Caco-2 (cell line): ENCODE measurements at places on chromosomes 6 and 20.

DNA sequence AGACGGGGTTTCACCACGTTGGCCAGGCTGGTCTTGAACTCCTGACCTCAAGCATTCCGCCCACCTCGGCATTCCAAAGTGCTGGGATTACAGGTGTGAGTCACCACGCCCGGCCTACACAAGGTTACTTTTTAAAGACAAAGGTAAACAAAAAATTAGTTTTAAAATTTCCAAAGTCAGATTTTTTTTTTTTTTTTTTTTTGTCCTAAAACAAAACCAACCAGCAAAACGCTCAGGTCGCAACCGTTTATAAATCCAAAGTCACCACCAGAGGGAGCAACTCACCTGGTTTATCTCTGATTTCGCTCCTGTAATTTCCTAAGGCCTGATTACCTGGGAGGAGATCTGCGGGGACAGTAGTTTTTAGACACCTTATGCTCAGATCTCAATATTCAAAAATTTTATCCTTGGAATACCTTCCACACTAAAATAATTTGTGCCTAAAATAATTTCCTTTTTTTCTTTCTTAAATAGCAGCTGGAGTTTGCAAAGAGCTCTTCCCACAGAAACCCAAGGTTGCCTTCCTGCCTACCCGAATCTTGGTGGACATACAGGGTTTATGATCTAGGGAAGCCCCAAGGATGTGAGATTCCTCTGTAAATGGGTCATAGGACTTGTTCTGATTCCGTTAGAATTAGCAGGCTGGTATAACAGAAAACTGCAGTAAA is 19.8 kb upstream of the TREM1 start:
- peak; percentile 71 for DNase-seq

GRCh38 chr6:107105511-107106116 is 9.7 kb downstream of the BEND3 start:
- no peak for DNase-seq

DNA sequence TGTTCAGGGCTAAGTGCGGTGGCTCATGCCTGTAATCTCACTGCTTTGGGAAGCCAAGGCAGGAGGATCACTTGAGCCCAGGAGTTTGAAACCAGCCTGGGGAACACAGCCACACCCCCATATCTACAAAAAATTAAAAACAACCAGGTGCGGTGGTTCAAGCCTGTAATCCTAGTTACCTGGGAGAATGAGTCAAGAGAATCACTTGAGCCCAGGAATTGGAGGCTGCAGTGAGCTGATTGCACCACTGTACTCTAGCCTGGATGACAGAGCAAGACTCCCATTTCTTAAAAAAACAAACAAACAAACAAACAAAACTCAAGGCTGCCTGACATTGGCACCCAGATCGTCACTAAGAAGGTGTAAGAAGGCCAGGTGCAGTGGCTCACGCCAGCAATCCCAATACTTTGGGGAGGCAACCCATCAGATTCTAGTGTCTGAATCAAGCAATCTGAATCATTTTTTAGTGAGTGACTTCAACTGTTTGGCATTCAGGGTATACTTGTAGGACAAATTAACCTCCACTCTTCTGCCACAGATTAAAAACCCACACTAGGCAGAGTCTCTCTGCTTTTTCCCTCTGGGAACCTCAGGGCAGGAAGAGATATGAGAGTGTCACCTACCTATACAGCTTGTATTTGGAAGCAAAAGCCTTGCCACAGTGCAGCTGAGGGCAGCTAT is 6.1 kb downstream of the PLAGL2 start:
- DNase-seq, result no peak

- no peak for DNase-seq
Measured at GRCh38 chr20:57384486-57384885, 6.7 kb upstream of the RBM38 start.

- peak; percentile 8 for DNase-seq
Measured at GRCh38 chr6:117306227-117306790, 41.0 kb downstream of the VGLL2 start.

- DNase-seq, result no peak
Measured at GRCh38 chr6:90637320-90637719, 50.4 kb upstream of the MAP3K7 start.

GRCh38 chr6:138455746-138456400 is 43.4 kb downstream of the NHSL1 start:
- no peak for DNase-seq

DNA sequence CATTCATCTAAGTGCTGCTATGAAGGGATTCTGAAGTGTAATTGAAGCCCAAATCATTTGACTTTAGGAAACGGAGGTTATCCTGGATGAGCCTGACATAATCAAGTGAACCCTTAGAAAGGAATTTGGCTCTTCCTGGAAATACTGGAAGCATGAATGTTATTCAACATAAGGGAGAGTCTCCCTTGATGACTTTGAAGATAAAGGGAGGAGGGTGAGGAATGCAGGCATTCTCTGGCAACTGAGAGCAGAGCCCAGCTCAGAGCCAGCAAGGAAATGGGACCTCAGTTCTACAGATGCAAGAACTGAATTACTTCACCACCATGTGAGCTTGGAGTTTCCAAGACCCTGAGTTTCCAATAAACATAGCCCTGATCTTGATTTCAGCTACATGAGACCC is 168.2 kb downstream of the DLL1 start:
- no peak for DNase-seq

DNA sequence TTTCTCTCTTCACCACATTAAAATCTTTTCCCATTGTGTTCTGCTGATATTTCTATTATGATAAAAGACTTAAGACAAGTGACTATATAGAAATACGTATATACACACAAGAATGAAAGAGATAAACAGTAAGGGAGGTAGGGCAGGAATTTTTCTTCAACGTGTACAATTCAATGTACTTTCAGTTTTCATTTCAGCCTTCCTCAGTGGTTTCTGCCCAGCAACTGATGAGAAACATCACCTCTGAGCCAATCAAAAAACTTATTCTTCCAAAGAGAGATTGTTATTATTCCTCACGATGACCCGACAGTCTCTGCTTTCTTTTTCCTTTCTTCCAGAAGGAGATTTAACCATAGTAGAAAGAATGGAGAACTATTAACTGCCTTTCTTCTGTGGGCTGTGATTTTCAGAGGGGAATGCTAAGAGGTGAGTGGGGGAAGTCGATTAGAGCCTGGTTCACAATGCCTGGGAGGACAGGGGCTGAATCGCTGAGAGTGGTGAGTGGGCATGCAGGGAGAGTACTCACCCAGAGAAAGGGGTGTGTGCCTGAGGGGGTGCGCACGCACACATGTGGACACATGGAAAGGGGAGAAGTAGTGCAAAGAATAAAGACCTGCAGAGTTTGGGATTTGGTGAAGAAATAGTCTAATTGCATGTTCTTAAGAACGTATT is at the start of gene BTN3A1:
Gene BTN3A1 (plus strand): TSS at position 289 of the 672 bp plus-strand sequence. CDS start 3,289 bp downstream, outside the sequence.
- peak; percentile 59 for DNase-seq

DNA sequence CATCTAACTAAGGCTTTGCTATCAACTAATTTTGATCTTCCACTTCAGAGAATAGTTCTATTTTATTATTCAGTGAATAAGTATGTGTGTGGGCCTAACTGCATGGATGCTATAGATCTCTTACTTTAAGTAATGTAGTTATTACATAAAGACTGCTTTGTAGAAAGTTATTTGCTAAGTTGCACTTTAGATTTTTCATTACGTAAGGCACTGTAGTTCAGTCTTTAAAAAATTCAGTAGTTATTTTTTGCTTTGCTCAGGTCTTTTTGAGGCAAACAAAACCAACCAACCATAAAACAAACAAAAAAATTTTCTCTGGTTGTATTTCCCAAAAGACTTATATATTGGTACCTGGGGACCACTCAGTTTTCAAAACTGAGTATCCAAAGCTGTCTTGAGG is 53.0 kb downstream of the KCNQ5 start:
- no peak for DNase-seq

DNA sequence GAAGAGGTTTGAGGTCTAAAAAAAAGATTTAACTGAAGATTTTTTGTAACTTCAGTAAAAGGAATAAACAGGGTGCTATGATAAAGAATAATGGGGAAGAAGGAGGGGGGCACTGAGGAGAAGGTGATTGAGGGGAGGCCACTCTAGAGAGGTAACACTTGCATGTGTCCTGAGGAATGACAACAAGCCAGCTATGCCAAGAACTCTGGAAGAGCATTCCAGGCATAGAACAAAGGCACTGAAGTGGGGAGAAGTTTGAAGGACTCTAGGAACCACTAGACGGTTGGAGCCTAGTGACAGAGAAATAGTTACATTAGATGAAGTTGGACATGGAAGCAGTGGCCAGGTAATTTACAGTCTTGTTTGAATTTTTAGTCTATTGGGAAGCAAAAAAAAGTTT is 10.8 kb upstream of the SF3B5 start:
- no peak for DNase-seq

- no peak for DNase-seq
Measured at GRCh38 chr6:33160728-33161344, 31.4 kb downstream of the COL11A2 start.

DNA sequence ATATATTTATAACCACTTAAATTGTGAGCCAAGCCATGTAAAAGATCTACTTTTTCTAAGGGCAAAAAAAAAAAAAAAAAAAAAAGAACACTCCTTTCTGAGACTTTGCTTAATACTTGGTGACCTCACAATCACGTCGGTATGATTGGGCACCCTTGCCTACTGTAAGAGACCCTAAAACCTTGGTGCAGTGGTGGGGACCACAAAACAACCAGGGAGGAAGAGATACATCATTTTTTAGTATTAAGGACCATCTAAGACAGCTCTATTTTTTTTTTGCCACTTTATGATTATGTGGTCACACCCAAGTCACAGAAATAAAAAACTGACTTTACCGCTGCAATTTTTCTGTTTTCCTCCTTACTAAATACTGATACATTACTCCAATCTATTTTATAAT is 22.9 kb downstream of the PRDM1 start:
- no peak for DNase-seq

GRCh38 chr6:37005827-37006567 is 542 bp downstream of the FGD2 start:
- no peak for DNase-seq

- DNase-seq, result no peak
Measured at GRCh38 chr20:19354950-19355349, 142.5 kb downstream of the SLC24A3 start.

- DNase-seq, result no peak
Measured at GRCh38 chr6:82205930-82206392, 41.6 kb downstream of the IBTK start.

DNA sequence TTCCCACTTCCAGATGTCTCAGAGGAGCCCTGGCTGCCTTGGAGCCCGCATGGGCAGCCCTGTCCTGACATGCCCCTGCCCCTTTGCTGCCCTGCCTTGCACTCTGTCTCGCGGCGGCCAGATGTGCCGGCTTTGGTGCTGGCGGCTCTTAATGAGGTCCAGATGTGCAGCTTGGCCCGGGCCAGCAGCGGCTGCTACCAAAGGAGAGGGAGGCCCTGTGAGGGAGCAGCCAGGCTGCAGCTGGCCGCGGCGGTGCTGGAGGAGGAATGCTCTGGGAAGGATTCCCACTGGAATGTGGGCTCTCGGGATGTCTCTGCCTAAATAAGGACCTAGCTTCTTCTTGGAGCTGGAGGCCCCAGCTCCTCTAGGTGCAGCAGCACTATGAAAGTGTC is 72.4 kb downstream of the FGD2 start:
- DNase-seq, result no peak

- DNase-seq, result no peak
Measured at GRCh38 chr6:148414836-148415235, 72.2 kb downstream of the SASH1 start.

DNA sequence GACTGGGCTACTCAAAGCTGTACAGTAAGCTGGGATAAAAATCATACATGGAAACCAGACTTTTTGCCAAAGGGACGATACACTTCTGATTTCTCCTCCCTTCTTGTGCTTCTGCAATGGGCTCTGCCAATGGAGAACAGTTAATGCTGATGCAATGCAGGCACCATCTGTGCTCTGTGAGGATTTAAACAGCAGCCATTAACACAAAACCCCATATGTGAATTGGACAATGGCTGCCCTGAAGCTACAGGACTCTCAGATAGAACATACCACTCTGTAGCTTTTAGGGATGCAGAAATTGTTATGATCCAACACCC is 71.9 kb downstream of the GJA10 start:
- DNase-seq, result no peak

- no peak for DNase-seq
Measured at GRCh38 chr20:1697592-1697991, 40.0 kb upstream of the SIRPG start.

- DNase-seq, result no peak
Measured at GRCh38 chr20:22797103-22797502, 212.7 kb upstream of the FOXA2 start.

DNA sequence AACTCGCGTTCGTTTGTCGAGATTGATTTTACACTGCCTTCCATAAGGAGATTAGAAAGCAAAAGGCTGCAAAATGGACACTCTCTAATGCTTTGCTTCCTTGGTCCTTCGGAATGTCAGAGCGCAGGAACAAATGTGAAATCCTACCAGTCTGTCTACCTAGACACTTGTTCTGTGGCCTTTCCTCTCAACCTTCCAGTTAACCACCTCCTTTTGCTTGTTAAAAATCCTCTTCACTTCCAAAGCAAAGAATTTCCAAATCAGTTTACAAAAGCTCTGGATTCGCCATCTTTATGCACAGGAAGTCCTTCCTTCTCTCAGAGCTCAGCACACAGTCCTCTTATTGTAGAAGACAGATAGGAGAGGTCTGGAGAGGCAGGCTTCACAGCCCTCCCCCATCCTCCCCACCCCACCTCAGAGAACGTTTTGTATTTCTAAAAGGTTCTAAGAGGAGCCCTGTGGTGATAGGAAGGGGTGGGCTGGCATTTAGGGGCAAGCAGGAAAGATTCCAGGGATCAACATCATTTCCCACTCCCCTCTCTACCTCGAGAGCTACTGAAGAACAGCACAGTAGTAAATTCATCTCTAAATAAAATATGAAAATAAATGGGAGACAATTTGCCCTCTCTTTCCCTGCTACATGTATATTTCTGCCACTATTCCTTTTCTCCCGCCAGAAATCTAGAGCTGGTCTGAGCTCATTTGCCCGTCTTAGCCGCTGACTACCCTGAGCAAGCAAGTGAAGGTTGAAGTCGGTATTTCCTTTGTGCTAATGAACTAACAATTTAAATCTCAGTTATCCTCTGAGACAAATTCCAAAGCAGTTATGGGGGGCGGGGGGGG is 18.9 kb downstream of the TFAP2A start:
- no peak for DNase-seq

DNA sequence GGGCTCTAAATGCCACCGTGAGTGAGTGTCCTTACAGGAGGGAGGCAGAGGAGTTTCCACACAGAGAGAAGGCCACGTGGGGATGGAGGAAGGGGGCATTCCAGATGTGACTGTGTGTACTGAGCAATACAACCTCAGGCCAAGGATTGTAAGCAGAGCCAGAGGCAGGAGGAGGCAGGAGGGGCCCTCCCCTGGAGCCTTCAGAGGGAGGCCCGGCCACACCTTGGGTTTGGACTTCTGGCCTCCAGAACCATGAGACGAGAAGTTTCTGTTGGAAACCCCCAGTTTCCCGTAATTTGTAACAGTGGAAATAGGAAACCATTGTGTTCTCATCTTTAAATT is 9.3 kb upstream of the KIF25 start:
- DNase-seq, result no peak

- DNase-seq, result no peak
Measured at GRCh38 chr20:48432494-48432832, 395.3 kb downstream of the PREX1 start.
